ENCODE measurements at places on chromosomes 4 and X.

DNA sequence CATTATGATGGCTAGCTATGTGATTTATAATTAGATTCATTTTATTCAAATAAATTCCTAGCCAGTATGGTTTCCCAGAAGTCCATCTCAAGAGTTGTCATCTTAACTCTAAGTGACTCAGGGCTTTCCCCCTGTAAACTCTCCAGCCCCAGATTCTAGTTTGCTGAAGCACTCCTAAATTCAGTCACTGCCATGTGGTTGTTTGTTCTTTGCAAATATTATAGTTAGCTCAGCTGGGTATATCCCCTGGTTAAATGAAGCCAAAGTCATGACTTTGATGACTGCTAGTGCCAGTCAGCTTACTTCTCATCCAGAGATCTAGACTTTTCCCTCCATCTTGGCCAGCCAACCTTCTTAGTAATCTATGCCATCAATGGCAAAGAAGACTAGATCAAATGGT, 126.0 kb downstream of the GRIA3 start:
- no peak for DNase-seq

DNA sequence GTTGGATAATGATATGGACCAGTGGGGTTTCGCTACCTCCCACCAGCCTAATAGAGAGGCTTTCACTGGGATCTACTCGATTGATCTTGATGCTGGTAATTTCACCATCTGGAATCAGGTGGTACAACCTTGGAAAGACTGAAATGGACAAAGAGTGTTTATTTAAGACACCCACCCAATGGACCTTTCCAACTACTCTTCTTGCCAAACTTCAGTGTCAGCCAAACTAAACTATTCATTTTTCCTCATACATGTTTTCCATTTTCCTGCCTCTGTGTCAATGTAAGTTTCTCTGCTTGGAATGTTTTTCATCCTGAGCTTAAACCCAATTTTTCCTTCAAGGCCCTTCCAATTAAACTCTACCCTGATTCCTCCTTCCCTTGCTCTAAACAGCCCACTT, 92.6 kb downstream of the LNX1 start:
- DNase-seq: no peak

GRCh38 chr4:1363513-1363912, 16.5 kb downstream of the UVSSA start:
- no peak for DNase-seq

DNA sequence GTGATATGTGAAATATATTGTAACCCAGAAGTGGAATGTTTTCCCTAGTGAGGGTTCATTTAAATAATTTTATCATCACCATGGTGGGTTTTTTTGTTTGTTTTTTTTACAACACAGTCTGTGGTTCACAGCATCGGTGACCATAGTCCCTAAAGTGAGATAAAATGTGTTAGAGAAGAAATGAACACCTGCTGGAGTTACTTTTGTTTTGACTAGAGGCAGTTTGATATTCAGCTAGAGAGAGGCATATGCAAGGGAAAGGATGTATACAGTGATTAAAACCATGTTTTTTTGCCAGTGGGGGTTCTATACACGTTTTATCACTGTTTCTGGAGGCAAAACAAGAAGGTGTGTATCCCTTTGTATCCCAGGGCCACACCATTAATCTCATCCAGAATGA, 541.5 kb downstream of the PCDH7 start:
- DNase-seq: no peak

DNA sequence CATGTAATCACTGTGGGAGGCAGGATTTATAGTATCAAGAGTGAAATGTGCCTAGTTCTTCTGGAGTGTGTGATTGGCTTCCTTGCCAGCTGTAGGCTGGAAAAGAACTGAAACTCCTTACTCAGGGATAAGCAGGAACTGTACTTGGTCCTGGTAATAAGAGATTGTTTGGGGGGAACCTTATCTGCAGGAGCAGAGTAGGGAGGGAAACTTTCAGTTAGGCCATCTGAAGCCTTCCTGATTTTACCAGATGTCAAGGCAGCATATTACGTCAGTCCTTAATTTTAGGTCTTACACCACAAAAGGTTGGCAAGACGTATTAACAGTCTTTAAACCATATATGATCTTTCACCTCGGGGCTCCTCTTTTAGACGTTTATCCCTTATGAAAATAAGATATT, 231.5 kb upstream of the FMR1 start:
- DNase-seq: no peak

- no peak for DNase-seq
Measured at GRCh38 chrX:43860646-43861370, 21.4 kb downstream of the MAOB start.

GRCh38 chrX:2962381-2962780, 33.2 kb upstream of the ARSD start:
- no peak for DNase-seq

DNA sequence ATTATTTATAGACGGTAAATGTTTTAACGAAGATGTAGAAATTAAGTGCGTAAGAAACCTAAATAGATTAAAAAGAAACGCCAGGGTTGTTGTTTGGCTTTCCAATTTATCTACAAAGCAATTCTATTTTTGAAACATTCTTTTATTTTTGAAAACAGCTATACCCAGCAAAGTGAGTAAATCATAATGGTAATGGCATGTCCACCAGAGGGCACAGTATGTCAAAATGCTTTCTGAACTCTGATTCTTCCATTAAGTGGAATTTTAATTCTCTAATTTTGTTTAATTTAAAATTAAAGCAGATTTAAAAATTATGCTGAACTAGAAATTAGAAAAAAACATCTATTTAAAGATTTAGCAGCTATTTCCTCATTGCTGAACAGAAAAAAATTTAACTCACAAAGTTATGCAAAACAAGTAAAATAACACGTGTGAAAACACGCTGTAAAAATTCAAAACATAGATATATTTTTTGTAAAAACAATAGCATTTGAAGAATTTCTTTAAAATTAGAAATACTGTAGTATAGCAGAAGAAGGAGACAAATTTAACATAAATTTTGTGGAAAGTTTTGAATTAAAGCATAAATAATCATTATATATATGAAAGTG, 26.5 kb downstream of the RASSF6 start:
- no peak for DNase-seq

DNA sequence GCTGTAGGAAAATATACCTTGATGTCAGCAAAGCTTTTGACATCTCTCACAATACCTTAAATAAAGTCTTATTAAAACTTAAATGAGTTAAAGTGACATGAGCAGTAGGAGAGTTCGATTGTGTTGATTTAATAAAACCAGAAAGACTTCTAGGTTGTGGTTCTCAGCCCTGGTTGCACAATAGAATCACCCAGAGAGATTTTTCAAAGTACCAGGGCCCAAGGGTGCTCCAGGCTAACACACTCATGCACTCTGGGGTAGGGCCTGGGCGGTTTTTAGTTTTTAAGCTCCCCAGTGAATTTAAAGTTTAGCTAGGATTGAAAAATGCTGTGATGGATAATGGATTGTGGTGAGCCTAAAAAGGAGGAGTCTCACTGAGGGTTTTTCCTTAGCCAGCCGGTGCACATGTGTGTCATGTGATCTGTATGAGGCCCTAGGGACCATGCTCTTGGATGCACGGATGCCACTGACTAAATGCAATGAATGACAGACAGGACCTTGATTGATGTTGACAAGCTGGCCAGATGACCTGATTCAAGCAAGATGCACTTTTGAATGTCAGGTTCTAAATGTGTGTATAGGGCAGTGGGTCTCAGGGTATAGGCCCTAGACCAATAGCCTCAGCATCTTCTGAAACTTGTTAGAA, 185.0 kb downstream of the PTTG2 start:
- DNase-seq: no peak

DNA sequence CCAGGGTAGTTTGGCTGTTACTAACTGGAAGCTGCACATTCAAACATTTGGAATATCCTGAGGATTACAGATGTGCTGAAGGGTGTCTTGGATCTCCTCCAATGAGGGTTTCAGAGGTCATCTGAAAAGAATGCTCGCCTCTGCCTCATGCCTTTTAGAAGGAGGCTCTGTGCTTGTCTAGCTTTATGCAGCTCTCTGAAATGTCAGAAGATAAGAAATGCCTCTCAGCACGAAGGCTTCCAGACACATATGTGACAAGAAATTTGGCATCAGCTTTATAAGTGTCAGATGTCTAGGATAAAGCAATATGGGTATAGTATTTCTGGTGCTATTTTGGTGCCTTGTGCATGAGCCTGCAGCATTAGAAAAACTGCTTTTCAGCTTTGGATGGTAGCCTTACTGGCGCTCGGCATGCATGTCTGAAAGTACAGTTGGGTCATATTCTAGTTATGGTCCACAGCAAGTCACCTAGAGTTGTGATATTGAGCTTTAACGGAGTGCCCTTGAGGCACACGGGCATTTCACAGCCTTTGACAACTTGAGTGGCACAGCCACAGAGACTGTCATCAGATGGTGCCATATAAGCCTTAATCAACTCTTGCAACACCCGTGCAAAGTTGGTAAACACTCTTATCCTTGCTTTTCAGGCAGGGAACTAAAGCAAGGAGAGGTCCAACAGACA, 70.8 kb upstream of the PGRMC2 start:
- no peak for DNase-seq

- no peak for DNase-seq
Measured at GRCh38 chrX:102341867-102342266, 94.9 kb downstream of the NXF2 start.

DNA sequence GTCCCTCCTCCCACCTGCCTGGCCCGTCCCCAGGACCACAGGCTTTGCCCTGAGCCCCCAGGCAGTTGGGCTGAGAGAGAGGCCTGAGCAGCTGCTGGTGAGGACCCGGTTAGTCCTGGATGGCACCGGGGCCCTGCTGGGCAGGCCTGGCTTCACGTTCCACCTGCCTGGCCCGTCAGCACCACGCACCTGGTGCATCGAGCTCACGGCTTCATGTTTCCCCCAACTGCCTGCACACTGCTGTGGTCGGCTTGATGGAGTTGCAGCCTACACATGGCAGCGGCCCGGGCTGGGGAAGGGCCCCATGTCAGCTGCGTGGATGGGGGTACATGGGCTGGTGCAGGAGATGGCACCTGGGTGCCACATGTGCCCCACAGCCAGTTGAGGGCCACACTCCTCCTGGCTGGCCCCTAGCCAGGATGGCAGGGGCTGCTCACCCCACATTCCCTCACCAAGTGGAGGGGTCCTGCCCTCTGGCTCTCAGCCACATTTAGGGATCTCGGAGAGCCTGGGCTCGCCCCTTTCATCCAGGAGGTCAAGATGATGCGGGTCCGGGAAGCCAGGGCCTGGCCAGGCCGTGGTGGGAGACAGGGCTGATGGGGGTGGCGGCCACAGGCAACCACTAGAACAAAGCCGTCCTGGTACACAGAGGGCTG, 28.5 kb downstream of the NKX1-1 start:
- no peak for DNase-seq

GRCh38 chrX:78746496-78746895, 1.0 kb upstream of the LPAR4 start:
- no peak for DNase-seq

DNA sequence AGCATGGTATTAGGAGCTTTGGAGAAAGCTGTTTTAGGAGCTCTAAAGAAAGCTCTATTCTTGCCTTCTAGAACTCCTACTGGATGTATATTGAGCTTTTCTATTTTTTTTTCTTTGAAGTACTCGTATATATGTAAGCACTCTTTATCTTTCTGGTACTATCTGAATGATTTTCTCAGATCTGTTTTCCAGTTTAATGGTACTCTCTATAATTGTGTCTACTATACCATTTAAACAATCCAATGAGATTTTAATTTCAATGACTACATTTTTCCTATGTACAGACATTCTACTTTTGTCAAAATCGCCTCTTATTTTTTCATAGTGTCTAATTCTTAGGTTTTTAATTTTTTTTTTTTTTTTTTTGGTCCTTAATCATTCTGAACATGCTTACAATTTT, 328.1 kb downstream of the DCTD start:
- no peak for DNase-seq

- no peak for DNase-seq
Measured at GRCh38 chr4:78661086-78661690, 109.6 kb downstream of the ANXA3 start.

DNA sequence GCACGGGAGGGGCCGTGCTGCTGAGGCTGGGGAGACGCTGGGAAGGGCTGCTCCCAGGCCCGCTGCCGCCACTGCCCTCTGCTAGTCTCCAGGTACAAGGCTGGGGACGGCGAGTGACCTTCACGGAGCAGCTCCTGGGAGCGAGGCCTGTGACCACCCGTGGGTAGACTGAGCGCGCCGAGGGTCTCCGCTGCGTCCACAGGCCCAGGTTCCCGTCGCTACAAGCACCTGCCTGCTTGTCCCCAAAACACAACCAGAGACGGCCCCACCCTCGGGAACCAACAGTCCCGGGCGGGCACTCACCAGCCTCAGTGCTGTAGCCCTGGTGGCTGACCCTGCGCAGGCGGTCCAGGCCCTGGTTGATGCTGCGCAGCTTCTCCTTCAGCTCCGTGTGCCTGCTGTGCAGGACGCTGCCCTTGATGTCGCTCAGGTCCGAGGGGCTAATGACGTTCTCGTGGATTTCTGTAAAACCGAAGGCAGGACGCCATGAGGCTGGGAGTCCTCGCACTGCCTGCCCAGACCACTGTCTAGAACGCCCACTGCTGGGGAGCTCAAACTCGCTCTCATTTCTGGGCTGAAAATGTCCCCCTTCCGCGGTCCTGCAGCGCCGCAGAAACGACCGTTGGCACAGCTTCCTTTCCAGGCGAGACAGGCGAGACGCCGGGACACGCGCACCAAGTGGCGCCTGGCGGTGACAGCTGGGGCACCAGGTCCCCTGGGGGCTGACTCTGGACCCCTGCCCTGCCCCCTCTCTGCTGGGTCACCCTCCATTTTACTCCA, 14.3 kb downstream of the LRPAP1 start:
- DNase-seq: no peak

- no peak for DNase-seq
Measured at GRCh38 chr4:141459020-141459419, 177.4 kb upstream of the IL15 start.

- peak; percentile 20 for DNase-seq
Measured at GRCh38 chrX:132612821-132613564, 124.2 kb upstream of the MBNL3 start.

DNA sequence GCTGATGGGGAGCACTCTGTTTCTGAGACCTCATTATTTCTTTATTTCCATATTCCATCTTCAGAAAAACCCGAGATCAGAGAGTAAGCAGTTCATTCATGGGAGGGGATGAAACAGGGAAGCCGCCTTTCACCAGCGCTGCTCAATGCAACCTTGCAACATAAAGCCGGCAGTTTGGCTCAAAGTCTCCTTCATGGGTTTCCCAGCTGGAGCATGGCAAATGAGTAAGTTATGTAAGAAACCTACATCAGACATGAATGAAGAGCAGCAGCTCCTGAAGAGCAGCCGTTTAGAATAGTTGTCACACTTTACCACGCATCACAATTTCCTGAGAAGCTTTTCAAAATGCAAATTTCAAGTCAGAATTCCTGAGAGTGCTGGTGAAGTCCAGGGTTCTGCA, 578.8 kb downstream of the FSTL5 start:
- DNase-seq: no peak

GRCh38 chr4:115873048-115873447, 759.6 kb upstream of the NDST4 start:
- DNase-seq: no peak

GRCh38 chrX:118847676-118848075, 24.1 kb downstream of the ZCCHC12 start:
- no peak for DNase-seq

DNA sequence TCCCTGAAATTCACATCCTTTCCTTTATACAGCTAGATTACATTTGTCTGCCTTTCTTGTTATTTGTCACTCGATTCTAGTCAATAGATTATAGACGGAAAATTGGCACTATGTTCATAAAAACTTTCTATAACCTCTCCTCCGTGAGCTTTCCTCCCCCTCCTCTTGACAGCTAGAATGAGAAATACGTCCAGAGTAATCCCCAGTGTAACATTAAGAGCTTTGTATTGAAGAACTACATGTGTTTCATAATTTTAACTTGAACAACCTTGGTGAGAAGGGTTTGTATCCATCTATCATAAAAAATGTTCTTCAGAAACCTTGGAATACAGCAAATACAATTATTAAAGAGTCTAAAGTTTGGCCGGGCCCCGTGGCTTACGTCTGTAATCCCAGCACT, 1707.4 kb downstream of the PCDH7 start:
- no peak for DNase-seq
